T-helper 2 cell (primary cell): ENCODE measurements at places on chromosomes 2 and 18.

GRCh38 chr2:150292807-150293206 lies 194.7 kb downstream of the RND3 start:
- DNase-seq = no peak

DNA sequence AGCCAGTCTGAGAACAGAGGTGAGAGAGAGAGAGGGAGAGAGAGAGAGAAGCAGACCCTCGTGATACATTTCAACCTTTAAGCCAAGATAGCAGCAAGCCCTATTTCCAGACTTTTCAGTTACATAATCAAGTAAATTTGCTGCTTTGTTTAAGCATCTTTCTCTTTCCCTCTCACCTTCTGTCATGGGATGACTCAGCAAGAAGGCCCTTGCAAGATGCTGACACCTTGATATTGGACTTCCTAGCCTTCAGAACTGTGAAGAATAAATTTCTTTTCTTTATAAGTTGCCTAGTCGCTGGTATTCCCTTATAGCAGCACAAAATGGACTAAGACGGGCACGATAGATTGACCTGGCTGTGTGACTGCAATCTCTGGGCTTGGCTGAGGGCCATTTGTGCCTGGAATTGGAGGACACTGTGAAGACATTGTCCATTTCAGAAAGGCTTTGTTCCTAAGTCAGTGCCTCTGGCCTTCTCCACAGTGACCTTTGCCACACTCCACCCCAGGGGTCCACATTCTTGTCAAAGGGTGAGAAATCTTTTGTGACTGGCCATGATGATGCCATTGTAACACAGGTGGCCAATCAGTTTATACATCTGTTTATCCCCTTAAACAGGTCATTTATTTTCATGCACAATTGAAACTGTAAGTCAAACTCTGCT lies 51.3 kb upstream of the ITSN2 start:
- DNase-seq = no peak

GRCh38 chr2:8045081-8045614 lies 636.7 kb upstream of the ID2 start:
- no peak for DNase-seq

- DNase-seq = no peak
These were observed 158.3 kb downstream of the CERS6 start for GRCh38 chr2:168614172-168615018.

DNA sequence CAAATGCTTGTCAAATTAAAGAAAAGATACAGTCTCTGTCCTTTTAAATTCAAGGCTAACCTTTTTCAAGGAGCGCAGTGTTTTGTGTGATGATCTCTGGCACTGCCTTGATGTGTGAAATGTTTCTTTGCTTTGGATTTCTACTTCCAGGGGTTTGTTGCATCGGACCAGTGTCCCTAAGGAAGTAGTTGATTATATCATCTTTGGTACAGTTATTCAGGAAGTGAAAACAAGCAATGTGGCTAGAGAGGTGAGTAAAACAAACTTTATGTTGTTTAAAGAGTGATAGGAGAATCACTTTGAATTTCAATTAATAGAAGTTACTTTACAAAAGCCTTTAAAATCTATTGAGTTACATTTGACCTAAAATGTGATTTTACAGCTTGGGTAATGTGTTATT lies 28.8 kb downstream of the HADHB start:
- DNase-seq = no peak

- DNase-seq = no peak
These were observed 17.5 kb downstream of the GPR55 start for GRCh38 chr2:230907361-230908091.

GRCh38 chr2:149002891-149003740 lies 35.4 kb upstream of the LYPD6B start:
- no peak for DNase-seq

DNA sequence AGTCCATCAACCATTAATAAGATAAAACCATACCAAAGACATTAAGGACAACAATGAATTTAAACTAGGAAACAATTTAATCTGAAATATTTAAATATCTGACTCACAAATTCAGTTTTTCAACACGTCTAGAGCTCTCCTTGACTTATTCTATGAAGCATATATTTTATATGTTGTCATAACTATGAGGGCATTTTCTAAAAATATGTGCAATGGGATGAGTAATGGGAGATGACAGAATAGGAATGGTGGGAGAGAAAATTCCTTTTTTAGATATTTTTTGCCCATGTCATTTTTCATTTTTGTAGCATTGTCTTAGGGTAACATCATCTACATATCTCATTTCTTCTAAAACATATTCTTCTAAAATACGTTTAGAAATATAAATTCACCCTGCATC lies 79.2 kb upstream of the CDH2 start:
- no peak for DNase-seq

DNA sequence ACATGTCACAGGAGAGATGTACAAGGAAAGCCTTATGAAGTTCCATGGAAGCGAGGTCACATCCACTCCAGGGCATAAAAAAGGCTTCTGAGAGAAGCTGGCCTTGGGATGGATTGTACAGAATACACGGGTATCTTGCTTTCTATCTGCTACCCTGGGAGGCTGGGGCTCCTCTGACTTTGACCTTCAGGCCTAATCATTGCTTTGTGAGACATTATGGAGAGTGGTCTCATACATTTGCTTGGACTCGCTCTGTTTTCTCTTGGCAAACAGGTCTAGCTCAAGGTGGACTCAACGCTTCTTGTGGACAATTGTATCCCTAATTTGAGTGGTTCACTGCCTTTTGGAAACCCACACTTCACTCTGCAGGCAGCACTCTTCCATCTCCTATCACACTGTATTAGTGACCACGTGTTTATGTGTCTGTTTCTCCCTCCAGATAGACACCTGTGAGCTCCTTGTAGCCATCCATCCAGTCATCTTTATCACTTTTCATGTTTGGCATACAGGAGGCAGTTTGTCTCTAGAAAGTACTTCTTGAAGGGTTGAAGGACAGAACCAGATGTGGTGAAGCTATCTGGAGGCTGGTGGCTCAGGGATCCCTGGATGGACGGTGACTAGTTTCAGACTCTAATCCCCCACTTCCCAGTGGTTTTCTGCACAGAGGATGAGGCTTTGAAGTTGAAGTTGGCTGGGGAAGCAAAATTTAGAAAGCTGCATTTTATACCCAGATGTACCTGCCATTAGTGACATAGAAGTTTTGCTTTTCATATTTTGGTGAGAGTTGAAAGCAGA lies 267.8 kb downstream of the CYRIA start:
- no peak for DNase-seq

- no peak for DNase-seq
These were observed 4.2 kb downstream of the MEIS1 start for GRCh38 chr2:66438891-66439811.

- DNase-seq = no peak
These were observed 460.1 kb upstream of the GCFC2 start for GRCh38 chr2:76170856-76171255.

- no peak for DNase-seq
These were observed 160.4 kb upstream of the PID1 start for GRCh38 chr2:229431327-229431954.

GRCh38 chr2:231549446-231550239 lies 19.4 kb upstream of the NMUR1 start:
- DNase-seq = no peak

DNA sequence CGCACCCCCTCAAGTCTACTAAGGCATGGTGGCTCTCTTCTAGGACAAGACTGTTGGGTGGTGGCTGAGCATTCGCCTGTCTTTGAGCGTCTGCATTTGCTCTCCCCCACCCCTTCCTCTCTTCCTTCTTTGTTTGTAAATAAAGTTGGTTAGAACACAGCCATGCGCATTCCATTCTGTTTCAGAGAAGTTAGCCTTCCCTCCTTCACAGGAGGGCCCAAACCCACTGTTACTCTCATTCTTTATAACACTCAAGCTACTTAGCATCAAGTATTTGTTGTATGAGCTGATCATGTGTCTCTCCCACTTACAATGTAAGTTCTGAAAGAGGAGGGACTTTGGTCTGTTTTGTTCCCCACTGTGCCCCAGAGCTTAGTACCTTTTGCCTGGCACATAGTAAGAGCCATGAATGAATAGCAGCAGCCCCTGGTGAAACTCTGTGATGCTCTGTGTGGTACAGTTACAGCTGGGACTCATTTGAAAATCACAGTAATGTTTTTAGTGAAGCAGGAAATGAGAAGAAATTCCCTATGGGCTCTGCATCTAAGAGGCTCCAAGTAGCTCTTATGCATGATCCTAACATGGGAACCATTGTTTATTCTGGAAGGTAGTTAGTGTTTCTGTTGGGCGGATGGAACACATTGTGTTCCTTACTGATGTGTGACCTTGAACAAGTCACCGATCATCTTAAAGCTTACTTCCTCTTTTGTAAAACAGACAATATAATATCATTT lies 7.7 kb downstream of the MGAT5 start:
- DNase-seq = no peak

GRCh38 chr2:231613331-231613662 lies 20.6 kb downstream of the TEX44 start:
- no peak for DNase-seq

DNA sequence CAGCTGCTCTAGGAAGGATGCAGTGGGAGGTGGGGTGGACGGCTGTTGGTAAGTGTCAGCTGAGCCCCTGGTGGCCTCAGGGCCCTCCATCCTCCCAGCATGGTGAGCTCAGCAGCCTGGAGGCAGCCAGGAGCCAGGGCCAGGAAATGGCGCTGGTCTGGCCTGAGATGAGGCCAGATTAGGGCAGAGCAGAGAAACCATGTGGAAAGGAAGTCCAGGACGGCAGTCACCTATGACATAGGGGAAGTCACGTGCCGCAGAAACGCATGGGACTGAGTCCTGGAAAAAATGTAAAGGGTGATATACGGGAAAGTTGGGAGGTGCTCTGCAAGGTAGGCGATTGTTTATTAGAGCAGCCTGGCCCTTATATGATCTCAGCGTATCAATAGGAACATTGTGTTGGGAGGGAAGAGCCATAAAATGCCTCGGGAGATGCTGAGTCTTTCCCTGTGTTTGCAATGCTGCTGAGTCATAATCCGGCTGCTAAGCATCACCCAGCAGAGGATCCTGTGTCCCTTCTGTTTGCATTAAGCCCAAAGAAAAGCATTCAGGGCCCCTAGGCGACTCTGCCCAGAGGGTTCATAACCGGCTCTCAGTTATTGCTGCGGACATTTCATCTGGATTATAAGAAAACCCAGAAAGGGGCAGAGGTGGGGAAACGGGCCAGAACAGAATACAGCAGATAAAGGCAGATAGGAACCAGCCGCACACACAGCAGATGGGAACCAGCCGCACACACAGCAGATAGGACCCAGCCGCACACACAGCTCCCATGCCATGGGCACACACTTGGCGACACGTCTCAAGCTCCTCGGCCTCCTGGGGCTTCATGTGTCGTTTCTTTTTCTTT lies 30.3 kb upstream of the B3GNT7 start:
- no peak for DNase-seq

GRCh38 chr2:192162392-192163042 lies 32.2 kb downstream of the TMEFF2 start:
- DNase-seq = peak; percentile 38

DNA sequence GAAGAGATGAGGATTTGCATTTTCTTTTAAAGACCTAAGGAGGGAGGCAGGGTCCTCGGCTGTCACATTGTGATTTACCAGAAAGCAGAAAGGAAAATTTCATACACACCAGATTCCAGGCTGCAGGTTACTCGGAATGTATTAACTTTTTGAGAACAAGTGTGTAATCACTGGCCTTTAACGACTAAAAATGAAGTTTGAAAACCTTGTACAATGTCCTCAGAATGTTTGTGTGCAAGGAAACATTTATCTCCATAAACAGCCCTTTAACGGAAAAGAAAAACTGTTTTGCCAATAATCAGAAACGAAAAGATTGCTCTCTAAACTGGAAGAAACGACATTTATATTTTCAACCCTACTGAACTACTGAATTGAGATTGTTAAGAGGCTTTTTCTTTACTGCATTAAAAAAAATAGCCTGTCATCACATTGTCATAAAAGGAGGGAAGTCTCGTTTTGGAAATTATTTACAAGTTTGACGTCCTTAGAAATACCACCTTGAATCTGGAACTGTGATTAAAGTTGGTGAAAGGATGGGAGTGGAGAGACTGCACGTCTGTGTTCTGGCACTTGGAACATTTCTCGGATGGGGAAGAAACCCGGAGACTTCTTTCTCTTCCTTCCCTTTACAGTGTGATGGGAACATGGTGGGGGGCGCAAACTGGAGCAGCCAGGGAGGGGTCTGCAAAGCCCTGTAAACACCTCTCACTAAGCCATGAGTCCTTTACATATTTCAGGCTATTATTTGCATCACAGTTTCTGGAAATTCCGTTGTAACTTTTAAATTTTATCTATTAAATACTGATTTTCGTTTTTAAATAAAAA lies 134.1 kb upstream of the SIX3 start:
- DNase-seq = no peak

- no peak for DNase-seq
These were observed 28.1 kb upstream of the PNPT1 start for GRCh38 chr2:55721596-55722215.

DNA sequence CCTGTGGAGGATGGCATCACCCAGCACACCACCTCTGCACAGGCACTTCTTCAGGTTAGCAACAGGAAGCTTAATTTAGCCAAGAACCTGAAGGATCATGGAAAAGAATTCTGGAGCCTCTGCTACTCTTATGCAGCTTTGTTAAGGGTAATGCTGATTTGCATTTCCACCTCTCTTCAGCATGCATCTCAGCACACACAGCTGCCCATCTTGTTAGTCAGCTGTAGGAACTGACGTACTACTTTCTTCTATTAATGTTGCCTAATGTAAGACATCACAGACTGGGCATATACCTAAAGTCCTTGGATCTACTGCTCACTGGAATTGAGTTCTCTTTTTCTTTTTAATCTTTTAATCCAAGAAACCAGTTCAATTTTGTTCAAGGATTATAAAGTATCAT lies 181.0 kb downstream of the SPP2 start:
- DNase-seq = no peak

DNA sequence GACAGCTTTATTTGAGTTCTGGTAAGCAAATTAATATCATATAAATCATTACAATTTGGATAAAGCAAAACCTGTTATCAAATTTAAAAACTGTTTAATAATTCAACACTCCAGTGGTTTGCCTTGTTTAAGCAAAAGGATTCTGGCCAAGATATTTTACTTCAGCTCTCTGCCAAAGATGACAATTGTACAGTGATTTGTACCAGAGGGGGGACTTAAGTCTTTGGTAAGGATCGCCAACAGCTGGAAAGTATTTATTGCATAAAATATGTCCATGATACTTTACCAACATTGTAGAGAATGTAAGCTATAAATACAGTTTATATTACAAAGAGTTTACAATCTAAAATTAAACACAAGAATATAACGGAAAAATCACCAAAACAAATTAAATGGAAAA lies 13.8 kb downstream of the PREPL start:
- no peak for DNase-seq

DNA sequence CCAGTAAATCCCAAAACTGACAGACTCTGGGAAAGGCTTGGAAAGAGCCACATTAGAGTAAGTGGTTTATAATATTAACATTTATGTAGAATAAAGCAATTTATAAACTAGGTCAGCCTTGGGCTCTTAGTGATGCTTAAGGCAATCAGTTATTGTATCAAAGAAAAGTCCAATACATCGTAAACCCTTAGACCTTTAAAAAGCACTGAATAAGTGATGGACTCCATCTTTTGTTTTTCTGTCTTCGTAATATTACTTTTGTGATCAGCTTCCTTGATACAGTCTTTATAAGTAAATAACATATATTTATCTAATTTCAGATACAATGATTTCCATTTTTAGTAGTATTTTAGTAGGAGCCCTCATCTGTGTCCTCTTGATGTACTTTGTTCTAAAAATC lies 28.7 kb downstream of the DDX1 start:
- no peak for DNase-seq
